EH (cell line): ENCODE measurements at places on chromosomes 2 and 18.
A peak's percentile ranks its signal among the peaks of the same experiment; 100 is the strongest.

DNA sequence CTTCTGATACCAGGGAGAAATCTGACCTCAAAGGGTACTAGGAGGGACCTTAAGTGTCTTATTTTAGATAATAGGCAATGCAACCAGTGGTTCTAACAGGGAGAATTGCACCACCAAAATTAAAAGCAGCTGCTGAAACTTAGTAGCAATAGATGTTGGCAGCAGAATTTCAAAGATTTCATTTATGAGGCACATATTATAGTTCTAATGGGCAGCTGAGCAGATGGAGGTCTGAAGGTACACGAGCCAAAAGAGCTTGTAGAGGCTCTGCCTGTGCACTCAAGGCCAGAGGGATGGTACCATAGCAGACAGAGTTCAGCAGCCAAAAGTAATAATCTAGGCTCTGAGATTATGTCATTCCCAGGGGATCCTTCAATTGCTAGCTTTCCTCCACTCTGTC is 87.3 kb upstream of the NCKAP5 start:
- no peak for DNase-seq

DNA sequence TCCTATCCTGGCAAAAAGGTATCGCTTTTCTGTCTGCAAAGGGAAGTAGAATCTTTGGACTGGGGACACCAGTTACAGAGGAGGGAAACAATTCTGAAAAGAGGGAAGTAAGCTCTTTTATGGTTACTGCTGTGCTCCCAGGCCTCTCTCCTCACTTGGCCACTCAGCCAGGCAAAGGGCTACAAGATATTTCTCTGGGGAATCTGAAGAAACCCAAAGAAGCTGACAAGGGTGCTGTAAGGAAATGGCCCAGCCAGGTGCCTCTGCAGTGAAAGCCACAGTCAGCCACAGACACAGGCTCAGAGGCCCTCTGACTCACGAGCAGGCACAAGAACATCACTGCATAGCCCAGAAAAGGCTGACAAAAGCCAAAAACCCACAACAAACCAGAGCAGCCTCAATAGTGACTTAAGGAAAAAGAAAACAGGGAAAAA is 5.8 kb downstream of the HDLBP start:
- DNase-seq, result peak; percentile 58

DNA sequence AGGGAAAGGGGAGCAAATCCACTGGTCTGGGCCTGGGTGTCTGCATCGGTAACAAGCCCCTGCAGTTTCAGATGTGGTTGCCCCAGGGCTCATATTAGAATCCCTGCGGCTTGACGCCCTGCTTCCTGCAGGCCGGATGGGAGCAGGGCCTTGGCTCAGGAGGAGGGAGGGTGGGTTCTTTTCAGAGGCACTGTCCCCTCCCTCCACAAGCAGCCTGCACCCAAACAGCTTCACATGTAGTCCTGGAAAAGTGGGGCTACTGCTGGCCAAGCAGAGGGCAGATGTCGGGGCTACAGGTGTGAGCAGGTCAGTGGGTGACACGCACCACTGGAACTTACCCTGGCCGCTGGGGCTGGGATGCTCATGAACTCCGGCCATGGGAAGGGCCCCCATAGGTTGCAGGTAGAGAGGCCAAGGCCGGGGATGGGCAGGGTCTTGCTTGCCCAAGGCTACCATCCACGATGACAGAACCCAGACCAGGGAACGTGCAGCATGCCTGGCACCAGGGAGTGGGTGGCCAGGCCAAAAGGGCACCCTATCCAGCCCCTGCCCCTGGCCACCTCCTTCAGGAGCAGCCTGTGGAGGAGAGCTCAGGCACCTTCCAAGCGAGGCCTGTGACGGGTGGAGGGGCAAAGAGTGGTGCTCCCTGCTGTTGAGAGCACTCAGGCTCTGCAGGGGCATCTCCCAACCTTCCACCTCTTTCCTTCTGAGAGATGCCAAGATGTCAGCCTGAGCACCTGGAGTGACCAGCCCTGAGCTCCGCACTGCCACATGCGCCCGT is 16.8 kb downstream of the ARID5A start:
- DNase-seq, result no peak

GRCh38 chr2:44126106-44126797 is 42.4 kb upstream of the PPM1B start:
- peak; percentile 59 for DNase-seq

DNA sequence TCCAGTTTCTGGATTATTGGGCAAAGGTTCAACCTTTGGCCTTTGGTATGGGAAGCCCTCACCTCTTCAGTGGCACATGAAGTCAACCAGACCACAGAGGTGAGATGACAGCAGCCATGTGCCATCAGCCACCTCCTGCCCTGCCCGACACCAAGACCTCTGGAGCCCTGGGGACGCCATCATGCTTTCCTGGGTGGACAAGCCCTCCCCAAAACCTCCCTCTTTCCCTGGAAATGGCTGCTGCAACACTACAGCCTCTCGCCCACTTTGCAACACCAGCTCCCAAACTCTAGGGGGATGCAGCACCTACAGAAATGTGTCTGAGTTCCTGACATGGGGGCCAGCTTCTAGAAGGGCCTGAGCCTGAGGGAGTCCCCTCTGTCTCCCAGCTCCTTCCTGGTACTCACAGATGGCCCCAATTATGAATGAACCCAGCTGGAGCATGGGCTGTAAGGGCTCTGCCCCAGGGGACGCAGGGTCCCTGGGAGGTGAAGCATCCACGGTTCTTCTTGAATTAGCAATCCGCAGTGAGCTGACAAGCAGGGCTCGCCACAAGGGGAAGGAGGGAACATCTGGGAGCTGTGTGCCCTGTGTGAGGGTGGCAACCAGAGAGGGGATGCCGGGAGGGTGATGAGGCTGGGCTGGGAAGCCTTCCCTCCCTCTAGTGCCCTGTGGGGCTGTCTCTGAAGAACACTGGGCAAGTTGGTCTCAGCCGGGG is 268.5 kb upstream of the HDAC4 start:
- DNase-seq, result no peak

DNA sequence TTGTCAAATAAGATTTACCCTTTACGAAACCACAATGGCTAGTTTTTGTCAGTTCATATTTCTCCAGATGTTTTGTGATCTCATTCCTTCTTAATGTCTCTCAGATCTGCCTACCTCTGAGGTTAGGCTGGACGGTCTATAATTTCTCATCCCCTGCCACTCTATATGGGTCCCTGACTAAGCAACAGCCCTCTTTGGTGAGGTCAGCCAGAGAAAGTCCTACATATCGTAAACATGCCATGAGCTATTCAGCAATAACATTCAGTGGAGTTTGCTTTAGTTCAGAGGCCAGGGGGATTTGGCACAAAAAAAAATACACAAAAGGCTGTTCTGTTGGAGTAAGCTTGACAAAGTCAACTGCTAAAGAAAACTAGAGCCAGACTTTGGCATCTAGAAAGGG is 192.1 kb upstream of the NCKAP5 start:
- DNase-seq, result peak; percentile 84

- DNase-seq, result no peak
Measured at GRCh38 chr18:33901894-33902512, 322.7 kb downstream of the NOL4 start.

- no peak for DNase-seq
Measured at GRCh38 chr18:31103423-31103822, 1.2 kb upstream of the DSC2 start.

- DNase-seq, result no peak
Measured at GRCh38 chr2:162480067-162480466, 136.1 kb downstream of the GCA start.

- DNase-seq, result no peak
Measured at GRCh38 chr2:106867196-106867953, 18.6 kb downstream of the ST6GAL2 start.

- no peak for DNase-seq
Measured at GRCh38 chr2:624551-625347, 52.5 kb downstream of the TMEM18 start.

GRCh38 chr2:54279385-54279784 is 23.4 kb upstream of the TSPYL6 start:
- DNase-seq, result no peak

- no peak for DNase-seq
Measured at GRCh38 chr2:71389384-71390072, 57.9 kb downstream of the ZNF638 start.
